ENCODE measurements at places on chromosomes 2 and 18.

DNA sequence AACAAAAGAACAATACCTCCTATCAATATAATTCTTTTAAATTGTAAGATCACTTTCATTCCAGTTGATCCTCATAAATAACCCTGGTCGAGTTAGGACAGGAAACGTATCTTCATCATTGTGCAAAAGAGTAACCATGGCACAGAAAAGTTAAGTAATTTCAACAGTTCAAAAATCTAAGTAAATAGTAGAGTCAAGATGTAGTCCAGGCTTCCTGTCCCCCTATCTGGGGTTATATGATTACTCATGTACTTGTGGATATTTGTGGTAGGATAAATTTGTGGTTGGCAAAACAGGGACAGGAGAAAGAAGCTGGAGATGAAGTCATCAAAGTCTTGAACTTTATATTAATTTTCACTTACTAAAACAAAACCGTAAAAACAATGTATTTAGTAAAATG is 772.6 kb downstream of the TSN start:
- DNase-seq: no peak

- DNase-seq: no peak
These were observed 14.4 kb downstream of the RAB12 start for GRCh38 chr18:8623549-8624106.

GRCh38 chr2:215775106-215775505 is 238.2 kb downstream of the MREG start:
- no peak for DNase-seq

GRCh38 chr2:19363474-19363778 is 5.0 kb upstream of the OSR1 start:
- DNase-seq: no peak

DNA sequence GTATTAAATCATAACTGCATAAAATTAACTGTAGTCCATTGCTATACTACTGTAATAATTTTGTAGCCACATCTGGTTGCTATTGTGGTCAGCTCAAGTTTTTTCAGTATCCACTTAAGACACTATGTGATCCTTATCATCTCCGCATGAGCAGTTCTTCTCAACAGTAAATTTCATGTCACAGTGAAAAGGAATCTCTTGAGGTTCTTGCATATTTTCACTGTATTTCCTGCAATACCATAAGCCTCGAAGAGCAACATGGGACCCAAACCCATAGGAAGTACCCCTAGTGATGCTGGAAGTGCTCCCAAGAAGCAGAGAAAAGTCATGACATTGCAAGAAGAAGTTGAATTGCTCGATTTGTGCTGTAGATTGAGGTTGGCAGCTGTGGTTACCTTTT is 86.7 kb downstream of the LDLRAD4 start:
- no peak for DNase-seq

GRCh38 chr2:205463466-205464025 is 218.8 kb upstream of the NRP2 start:
- no peak for DNase-seq

GRCh38 chr2:215161301-215161829 is 22.9 kb upstream of the ABCA12 start:
- DNase-seq: no peak

- DNase-seq: no peak
These were observed 11.6 kb upstream of the COX7A2L start for GRCh38 chr2:42372474-42373200.

GRCh38 chr2:160332318-160332717 is 132.2 kb upstream of the ITGB6 start:
- no peak for DNase-seq

DNA sequence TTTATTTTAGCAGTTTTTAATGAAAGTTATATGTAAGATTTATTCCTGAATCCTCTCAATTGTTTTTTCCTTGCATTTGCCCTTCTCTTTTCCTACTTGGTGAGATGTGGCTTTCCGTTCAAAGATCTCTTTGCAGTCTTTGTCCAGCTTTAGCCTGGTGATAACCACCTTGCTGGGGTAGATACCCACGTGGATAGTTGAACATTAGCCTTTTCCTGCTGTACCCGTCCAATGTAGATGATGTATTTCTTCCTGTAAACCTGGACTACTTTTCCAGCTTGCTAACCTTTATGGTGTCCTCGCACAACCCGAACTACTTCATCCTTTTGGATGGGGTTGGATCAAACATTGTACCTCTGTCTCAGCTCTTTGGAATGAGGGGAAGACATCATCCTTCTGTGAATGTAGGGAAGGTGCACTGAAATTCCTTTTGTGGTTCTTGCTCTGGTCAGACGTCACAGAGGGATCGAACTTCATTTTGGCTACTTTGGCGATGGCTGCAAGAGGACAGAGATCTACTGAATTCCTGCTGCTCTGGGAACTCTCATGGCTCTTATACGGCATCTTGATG is 293.2 kb upstream of the EPAS1 start:
- no peak for DNase-seq

- no peak for DNase-seq
These were observed 31.9 kb upstream of the RPIA start for GRCh38 chr2:88659538-88659915.

DNA sequence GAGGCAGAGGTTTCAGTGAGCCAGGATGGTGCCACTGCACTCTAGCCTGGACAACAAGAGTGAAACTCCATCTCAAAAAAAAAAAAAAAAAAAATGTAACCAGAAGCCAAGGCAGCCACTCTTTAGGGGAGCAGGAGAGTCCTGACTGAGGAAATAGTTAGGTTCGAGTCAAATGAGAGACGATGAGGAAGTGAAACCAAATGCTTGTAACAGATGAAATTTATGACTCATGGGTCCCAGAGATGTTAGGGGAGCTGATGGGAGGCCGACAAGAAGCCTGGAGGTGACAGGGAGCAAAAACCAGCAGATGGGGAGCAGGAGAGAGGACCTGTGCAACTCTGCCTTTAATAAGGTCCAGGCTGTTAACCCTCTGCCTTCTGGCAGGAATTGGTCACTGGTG is 756.1 kb upstream of the DDX18 start:
- no peak for DNase-seq
